ENCODE measurements at places on chromosomes 3 and 15. TPM values are rescaled to one million over a fixed set of nuclear protein-coding genes. Genes with fewer than 3 reads are reported as not detected.

DNA sequence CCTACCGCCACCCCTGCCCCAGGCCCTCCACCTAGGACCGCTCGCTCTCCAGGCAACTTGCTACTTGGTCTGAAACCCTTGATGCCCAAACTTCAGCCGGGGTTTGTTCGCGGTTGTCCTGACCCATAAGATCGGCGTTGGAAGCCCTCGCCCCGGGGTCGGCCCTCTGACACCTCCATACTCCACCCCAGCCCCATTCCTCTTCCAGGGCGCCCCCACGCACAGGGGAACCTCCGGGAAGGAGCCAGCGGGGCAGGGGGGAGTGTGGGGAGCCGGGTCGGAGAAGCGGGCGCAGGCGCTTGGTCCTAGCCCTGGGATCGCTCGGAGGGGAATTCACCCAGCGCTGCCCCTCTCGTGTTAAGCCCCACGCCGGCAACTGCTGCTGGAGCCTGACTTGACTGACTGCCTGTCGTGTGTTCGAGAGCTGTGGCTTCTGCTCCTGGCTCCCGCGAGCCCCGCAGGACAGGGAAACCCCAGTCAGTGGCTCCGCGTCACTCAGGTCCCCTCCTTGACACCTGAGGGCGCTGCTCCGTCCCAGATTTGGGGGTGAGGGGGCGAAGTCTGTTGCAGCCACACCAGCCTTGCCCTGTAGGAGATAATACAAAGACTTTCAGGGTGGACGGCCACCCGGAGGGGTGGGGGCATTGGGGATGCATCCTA is 675 bp downstream of the RYR3 start:
- no peak for DNase-seq

The LIPC gene
- 4.2 TPM for total RNA-seq

The WNT5A gene
- total RNA-seq = not detected

DNA sequence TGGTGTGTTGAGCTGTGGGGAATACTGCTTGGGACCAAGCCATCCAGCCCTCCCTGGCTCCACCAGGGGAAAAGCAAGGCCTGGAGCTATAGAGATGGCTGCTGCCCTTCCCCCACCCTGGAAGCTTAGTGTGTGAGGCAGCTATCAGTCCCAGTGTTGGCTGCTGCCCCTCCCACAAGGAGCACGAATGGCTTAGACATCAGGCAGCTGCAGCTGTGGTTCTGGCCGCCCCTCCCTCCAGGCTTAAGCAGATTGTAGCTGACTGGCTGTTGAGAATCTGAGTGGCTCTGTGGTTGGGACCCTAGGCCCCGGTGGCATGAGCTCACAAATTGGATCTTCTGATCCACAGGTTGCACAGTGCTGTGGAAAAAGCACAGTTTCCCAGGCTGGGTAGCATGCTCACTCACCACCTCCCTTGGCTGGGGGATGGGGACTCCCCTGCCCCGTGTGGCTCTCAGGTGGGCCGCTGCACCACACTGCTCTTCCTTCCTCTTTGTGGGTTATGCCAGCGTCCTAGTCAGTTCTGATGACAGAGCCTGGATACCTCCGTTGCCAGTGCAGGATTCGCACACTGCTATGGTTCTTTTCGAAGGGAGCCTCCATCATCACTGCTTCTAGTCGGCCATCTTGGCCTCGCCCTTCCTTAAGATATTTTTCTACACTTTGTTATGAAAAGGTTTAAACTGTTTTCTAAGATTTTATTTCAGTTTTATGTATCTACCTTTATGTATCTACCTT is 21.2 kb upstream of the SUCNR1 start:
- no peak for DNase-seq

The MAP6D1 gene
- 4.9 TPM for total RNA-seq

- DNase-seq = no peak
Measured at GRCh38 chr3:19221081-19221480, 72.8 kb downstream of the KCNH8 start.

GRCh38 chr15:92384381-92384780 is 9.3 kb upstream of the ST8SIA2 start:
- DNase-seq = no peak

- no peak for DNase-seq
Measured at GRCh38 chr15:56984681-56985481, 66.4 kb downstream of the TCF12 start.

DNA sequence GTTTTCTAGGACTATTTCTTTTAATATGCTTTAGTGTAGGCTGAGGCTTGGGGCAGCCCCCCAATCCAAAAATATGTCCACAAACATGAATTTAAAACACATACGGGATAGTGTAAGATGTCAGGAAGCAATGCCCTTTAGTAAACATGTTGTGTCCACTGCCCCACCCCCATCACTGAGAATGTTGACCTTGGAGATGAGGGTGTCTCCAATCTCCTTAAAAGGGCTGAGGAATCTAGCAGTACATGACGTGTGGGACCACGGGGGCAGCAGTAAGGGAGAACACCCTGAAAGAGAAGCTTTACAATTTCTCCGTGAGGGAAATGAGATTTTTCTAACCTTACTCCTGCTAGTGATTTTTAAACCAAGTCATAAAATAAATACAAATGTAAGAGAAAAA is 84.7 kb downstream of the SQOR start:
- DNase-seq = no peak

The C15orf62 gene
- 2.2 TPM for total RNA-seq

GRCh38 chr3:112781599-112781998 is 65.1 kb downstream of the CD200R1L start:
- DNase-seq = no peak

GRCh38 chr3:133206921-133207320 is 168.7 kb downstream of the TMEM108 start:
- DNase-seq = no peak

The OXTR gene
- total RNA-seq = 0.18 TPM

DNA sequence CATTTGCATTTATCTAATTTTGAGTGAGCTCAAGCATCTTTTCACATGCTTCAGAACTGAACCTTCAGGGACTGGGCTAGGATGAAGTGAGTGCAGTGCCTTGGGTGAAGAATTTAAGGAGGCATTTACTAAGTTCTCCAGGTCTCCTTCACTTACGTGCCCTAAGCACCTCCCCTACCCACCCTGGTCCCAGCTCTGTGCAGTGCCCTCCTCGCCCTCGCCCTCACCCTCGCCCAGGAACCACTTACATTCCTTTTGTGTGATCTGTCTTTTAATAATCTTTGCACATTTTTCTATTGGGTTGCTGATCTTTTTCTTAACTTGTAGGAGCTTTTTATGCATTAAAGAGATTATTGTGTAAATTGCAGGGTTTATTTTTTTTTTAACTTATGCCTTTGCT is 322.6 kb downstream of the THSD4 start:
- DNase-seq = no peak

The SLC51A gene
- total RNA-seq = not detected

- no peak for DNase-seq
Measured at GRCh38 chr15:41804916-41805666, 22.8 kb upstream of the JMJD7 start.

GRCh38 chr3:29067007-29067406 is 213.9 kb upstream of the RBMS3 start:
- DNase-seq = no peak

The SLTM gene
- 170 TPM for total RNA-seq

DNA sequence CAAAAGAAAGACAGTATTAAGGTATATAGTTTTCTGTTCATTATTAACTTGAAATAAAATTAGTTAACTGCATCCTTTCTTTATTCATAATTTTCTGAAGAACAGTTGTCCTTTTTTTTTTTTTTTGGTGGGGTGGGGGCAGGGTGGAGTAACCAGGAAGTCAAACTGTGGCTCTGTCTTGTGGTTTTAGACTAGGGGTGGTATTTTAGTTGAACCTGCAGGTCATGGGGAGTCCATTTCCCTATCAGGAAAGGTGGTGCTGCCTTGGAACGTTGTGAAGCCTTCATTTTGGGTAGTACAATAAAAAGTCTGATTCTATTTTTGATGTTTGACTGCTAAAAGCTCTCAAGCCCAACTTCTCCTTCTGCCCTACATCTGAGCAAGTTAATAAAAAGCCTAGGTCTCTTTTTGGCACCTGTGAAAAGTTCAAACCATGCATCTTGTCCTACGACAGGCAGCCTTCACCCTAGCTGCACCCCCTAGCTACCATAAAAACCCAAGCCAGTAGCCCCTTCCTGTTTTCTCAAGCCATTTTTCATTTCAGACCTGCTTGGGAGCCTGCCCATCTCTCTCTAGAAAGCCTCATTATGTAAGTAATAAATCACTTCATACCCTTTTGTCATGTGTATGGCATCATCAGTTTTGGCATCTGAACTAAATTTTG is 31.2 kb upstream of the RIOX2 start:
- DNase-seq = no peak

GRCh38 chr15:28125673-28126651 is 26.8 kb upstream of the OCA2 start:
- peak; percentile 46 for DNase-seq

- no peak for DNase-seq
Measured at GRCh38 chr3:186746008-186746407, 28.8 kb downstream of the KNG1 start.

DNA sequence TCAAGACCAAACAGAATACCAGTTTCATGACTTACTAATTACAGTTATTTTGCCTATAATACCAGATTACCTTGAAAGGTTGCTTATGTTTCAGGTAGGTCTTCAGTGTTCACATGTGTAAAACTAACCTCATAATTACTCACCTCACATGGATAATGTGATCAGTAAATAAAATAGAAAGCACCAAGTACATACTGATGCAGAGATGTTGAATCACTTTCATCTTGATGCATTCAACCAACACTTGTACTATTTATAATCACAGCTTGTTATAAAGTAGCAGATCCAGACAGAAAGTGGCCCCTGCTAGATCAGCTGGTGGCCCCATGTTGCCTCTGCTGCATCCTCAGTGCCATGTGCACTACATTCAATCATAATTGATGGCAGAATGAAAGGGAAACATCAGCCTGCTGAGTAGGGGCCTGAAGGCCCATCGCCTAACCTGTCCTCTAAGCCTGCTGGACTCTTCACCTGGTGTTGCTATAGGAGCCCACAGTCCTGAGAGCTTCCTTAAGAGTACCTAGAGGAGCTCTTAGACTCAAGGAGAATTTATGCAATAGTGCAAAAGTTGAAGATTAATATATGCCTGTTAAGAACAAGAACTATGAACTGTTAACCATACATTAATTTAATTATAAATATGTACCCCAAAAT is 154.3 kb downstream of the PLCL2 start:
- no peak for DNase-seq

DNA sequence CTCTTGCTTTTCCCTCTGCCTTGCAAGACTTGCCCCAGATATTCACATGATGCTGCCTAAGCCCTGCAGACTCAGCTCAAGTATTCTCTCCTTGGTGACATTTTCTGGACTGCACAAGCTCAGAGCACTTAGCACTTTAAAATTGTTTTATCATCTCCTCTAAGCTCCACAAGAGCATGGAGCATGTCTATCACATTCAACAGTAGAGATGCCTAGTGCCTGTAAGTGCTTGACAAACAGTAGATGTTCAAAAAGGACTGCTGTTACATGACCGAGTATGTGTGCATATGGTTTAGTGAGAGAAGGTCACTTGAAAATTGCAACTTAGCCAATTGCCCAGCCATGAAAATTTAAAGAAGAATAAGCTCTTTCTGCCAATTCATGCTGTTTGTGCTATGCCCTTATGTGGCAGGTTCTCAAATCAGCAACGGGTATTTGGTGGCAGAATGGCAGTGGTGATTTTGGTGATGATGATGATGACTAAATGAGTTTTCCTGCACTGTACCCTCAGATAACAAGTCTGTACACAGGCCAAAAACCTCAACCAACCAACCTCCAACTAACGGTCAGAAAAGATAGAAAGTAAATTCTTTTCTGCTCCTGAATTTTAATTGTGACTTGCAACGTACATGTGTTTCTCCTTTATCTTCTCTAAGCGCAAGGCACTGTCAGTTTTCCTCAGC is 647.2 kb upstream of the UBE2E2 start:
- DNase-seq = no peak

All from naive thymus-derived CD8-positive, alpha-beta T cell (primary cell).